Femur (tissue), 1 donor: ENCODE measurements at places on chromosomes 2 and 18.

DNA sequence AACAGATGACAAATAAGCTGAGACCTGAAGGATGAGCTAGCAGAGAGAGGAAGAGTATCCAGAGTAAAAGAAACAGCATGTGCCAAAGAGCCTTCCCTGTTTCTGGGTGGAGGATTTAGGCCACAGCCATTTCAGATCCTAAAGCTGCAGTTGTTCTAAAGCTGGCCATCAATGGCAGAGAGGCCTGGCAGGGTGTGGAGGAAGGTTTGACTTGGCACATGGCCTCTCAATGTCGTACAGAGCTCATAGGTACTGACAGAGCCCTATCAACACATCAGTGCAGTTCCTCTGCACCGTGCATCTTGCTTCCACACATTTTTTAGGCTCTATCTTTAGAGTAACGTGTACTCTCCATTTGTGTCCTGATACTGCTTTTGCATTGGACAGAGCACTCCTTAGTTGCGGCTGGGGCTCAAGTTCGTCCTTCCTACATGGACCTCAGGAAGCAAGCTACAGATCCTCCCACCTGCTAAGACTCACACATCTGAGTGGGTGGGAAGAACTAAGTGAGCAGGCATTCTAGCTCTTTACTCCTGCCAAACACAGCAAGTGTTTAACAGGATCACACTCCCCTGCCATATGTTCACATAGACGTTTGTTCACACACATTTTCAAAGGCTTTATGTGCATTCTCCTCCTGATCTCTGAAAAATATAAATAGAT is 3.0 kb upstream of the CHMP3 start:
- no peak for DNase-seq

DNA sequence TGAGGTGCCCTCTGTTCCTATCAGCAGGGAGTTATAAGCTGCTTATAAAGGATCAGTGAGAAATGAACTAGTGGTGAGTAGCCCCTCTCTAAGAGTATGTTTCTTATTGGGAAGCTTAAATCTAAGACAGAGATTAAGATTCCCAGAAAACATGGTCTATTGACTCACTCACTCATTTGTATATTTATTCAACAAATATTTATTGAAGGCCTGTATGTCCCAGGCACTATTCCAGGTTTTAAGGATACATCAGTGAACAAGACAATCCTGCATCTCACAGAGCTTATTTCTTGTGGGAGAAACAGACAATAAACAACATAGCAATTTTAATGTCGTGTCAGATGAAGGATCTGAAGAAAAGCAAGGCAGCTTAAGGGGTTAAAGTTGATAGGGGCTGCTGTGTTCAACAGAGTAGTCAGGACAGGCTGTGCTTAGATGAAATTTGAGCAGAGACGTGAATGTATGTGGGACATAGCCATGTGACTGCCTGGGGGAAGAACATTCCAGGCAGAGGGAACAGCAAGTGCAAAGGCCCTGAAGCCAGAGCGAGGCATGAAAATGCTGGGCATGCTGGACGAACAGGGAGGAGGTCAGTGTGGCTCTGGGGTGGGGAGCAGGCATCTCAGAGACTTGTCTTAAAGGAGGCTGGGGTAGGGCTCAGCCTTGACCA is 14.8 kb upstream of the PSD4 start:
- no peak for DNase-seq

GRCh38 chr2:56231361-56231760 is 47.6 kb downstream of the CCDC85A start:
- DNase-seq: no peak

- no peak for DNase-seq
These were observed 40.7 kb downstream of the INPP4A start for GRCh38 chr2:98485453-98485755.

- DNase-seq: no peak
These were observed 54.7 kb downstream of the UGGT1 start for GRCh38 chr2:128145651-128146050.

GRCh38 chr2:56210291-56210690 is 26.5 kb downstream of the CCDC85A start:
- DNase-seq: no peak

GRCh38 chr2:114056294-114057143 is 166.6 kb downstream of the ACTR3 start:
- DNase-seq: no peak

DNA sequence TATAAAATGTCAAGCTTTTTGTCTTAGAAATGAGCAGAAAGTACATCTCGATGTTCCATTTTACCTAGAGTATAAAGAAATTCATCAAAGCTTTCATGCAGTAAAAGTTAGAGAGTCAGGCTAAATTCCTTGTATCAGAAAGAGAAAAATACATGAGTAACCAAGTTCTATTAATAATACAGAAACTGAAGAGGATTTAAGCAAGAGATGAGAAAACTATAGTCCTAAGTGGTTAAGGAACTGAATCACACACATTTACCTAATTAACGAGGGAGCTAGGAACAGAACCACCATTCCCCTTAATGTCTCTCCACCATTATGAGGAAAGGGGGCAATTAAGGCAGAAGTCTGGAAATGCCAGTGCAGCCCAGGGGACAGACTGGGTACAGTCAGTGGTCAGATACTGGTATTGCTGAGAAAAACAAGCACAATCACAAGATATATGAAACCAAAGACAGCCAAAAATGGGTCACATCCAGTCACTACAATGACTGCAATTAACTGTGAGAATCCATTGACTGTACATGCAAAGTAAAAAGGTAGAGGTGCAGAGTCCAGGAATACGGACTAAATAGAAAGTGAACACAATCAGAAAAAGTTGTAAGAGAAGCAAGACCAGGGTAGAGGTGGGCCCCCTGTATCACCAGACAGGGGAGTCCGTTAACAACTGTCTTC is 23.9 kb downstream of the MAP4K3 start:
- no peak for DNase-seq

DNA sequence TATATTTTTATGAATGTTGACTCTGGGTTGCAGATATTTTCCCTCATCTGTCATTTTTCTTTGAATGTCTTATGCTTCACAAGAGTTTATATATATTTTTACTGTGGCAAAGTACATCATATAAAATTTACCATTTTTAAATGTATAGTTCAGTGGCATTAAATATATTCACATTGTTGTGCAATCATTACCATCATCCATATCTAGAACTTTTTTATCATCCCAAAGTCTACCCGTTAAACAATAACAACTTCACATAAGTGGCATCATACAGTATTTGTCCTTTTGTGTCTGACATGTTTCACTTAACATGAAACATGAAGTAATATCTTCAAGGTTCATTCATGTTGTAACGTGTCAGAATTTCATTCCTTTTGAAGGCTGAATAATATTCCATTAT is 24.5 kb downstream of the RAB3GAP1 start:
- DNase-seq: no peak

GRCh38 chr2:71069376-71069775 is 928 bp downstream of the NAGK start:
- DNase-seq: no peak

DNA sequence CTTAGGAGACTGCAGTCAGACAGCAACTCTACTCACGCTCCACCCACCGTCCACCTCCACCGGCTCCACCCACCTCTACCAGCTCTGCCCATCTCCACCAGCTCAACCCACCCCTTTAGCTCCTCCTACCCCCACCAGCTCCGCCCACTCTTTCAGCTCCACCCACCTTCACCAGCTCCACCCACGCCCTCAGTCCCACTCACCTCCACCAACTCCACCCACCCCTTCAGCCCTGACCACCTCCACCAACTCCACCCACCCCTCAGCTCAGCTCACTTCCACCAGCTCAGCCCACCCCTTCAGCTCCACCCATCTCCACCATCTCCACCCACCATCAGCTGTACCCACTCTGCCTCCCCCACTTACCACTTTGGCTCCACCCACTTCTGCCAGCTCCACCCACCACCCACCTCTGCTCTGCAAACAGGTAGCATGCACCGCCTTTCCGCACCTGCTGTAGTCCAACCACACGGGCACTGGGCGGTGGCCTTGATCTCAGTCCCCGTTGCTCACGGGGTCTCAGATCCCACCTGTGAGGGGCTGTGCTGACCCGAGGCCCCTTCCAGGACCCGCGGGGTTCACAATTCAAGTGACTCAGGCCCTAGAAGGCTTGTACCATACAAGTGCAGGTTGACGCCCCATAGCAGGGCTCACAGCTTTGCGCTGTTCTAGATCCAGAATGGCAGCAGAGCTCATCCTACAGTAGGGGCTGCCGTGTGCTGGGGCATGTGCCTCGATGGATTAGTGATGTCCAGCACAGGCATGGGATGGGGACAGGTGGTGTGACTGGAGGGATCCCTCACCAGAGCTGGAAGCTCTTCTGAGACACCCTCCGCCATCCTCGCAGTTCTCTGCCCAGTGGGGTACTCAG is 77.2 kb upstream of the OTOS start:
- peak; percentile 13 for DNase-seq

DNA sequence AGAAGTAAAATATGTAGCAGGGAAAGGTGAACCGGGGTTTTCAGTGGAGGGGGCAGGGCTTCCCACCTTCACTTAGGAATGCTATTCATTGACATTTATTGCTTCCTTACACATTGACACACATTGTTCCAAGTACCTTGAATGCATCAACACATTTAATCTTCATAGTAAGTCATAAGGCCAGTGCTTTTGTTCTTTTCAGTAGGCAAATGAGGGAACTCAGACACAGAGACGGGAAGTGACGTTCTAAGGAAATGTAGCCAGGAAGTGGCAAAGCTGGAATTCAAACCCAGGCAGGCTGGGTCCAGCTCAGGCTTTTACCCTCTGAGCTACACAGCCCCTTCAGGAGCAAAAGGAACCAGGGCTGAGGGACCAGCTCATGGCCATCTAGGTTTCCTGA is 20.7 kb downstream of the BMP10 start:
- DNase-seq: no peak

- DNase-seq: peak; percentile 33
These were observed 219.6 kb downstream of the ETAA1 start for GRCh38 chr2:67616749-67617148.

DNA sequence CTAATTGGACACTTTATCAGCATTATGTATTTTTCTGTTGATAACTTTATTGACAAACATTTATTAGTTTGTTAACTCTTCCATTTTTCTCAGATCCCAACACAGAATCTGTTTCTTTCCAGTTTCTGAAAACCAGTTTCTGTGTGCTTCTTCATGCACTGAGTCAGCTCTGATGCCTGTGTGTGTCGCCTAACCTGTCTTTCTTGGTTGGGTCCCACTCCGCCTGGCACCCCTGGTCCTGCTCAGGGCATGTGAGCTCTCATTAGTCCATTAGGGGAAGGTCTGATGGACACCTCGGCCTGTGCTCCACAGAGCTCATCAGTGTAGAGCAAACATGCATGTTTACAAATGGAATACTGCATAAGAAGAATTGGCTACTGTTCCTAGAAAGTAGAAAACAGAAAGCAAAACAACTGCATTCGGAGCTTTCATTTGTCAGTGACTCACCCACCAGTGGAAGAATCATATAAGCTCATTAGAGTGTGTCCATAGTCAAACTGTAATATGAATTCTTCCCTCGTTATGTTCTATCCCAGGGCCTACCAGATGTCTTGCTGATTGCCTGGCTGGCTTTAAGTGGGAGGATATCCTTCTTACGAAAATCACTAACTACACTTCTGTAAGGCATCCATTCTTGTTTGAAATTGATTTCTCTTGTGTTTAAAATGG is 137.7 kb downstream of the SNTG2 start:
- no peak for DNase-seq

DNA sequence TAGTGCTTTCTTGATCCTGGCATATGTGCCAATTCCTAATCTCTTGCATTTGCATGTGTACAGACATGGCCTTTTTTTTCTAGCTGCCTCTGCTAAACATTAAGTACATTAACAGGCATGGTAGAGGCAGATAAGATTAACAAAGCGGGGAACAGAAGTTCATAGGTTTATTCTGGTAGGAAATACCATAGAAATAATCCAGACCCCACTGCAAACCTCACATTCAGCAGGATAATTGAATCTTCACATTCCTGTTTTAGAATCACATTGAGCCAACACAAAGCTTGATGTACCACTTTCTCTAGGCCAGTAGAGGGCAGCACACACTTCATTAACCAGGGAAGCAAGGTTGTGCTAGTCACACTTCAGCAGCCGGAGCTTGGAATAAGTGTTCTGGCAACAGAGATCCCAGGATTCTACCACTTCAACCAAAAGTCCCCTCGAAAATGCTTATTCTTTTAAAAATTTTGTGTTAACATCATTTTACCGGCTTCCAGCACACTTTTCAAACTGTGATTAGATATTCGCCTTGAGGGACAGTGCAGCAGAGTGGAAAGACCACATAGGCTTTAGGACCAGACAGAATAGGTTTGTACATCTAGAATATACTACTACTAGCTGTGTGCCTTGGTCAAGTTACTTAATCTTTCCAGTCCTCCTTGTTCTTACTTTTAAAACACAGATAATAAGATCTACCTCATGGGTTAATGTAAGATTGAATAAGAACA is 420.2 kb upstream of the CHST9 start:
- peak; percentile 78 for DNase-seq

GRCh38 chr2:12363138-12363537 is 353.6 kb upstream of the TRIB2 start:
- no peak for DNase-seq

DNA sequence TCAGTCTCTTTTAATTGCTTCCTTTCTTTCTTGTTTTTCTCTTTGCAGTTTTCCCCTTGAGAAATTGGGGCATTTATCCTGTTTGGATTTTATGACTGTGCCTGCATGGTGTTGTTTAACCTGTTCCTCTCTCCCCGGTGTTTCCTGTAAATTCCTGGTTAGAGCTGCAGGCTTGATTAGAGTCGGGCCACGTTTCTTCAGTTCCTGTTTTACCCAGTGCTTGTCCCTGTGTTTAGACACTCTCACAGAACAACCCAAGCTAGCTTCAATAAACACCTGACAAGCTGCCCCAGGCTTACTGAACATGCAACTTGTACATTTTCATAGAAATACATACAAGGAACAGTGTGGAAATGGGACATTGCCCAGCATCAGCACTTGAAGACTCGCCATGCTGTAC is 53.9 kb downstream of the NGEF start:
- DNase-seq: no peak

GRCh38 chr2:45070113-45070652 is 60.9 kb upstream of the SIX2 start:
- no peak for DNase-seq

DNA sequence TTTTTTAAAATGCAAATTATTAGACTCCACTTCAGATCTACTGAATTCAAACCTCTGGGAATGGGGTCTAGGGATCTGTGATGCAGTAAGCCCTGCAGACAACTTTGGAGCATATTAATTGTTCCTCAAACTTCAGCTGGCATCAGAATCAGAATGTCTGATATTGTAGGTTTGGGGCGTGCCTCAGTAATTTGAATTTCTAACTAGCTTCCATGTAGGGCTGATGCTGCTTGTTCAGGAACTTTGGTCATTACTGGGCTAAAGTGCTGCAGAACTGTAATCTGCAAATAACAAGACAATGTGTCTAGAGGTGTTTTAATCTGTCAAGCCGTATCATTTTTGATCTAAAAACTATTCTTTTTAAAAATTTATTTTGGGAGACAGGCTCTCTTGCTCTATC is 1719.7 kb upstream of the PIK3C3 start:
- no peak for DNase-seq
